ENCODE measurements at places on chromosomes 12 and 14. TPM values are rescaled to one million over a fixed set of nuclear protein-coding genes. Genes with fewer than 3 reads are reported as not detected.

Gene CCDC85C
- 12.4 TPM for total RNA-seq

Gene SLC22A17
- total RNA-seq: 1.1 TPM

Gene ASCL1
- not detected for total RNA-seq

Gene AGAP2
- total RNA-seq: 0.36 TPM

Gene SIX6
- total RNA-seq: not detected

Gene PLEKHH1
- total RNA-seq: 1.1 TPM

Gene ZNF705A
- total RNA-seq: not detected

Gene MANSC4
- total RNA-seq: 0.14 TPM

Gene ACTN1
- 390 TPM for total RNA-seq

Gene GALNT8
- 0.27 TPM for total RNA-seq

Gene NRXN3
- 0.22 TPM for total RNA-seq

Gene TAS2R9
- 0.13 TPM for total RNA-seq

Gene OR6J1
- total RNA-seq: not detected

Gene FAR2
- total RNA-seq: 60.5 TPM

Gene RNASE4
- 7.4 TPM for total RNA-seq

Gene KCNMB4
- total RNA-seq: 1.9 TPM

Gene TPCN1
- total RNA-seq: 12.0 TPM

Gene FOXN4
- total RNA-seq: not detected

Gene CD163
- not detected for total RNA-seq

Gene KRT77
- not detected for total RNA-seq

Gene GLIPR1L2
- 0.07 TPM for total RNA-seq

Gene ARHGEF25
- total RNA-seq: 2.2 TPM

Gene CYP46A1
- under 0.01 TPM for total RNA-seq

Gene NEUROD4
- not detected for total RNA-seq

Gene C12orf50
- total RNA-seq: not detected

Gene KRT78
- total RNA-seq: not detected

Gene DAO
- total RNA-seq: not detected

Gene TMEM19
- 34.6 TPM for total RNA-seq

Gene NPC2
- total RNA-seq: 139 TPM

Gene CLEC1B
- not detected for total RNA-seq

Gene IL22
- total RNA-seq: not detected

Gene POTEM
- not detected for total RNA-seq

Gene OTX2
- total RNA-seq: not detected

Gene IL31
- total RNA-seq: not detected

Gene LRTM2
- not detected for total RNA-seq

Gene DPF3
- 4.4 TPM for total RNA-seq

Gene MAGOHB
- 36.4 TPM for total RNA-seq

Gene DHRS1
- total RNA-seq: 10.9 TPM

Gene CCDC196
- total RNA-seq: not detected

Gene LRRIQ1
- 0.72 TPM for total RNA-seq

Gene TAS2R20
- 8.6 TPM for total RNA-seq

Gene CTSG
- not detected for total RNA-seq

Gene NXPH4
- total RNA-seq: 0.14 TPM

Gene MTA1
- 84.2 TPM for total RNA-seq

Gene PTPN21
- total RNA-seq: 7.5 TPM

Gene ANO2
- 12.6 TPM for total RNA-seq

Gene HCAR2
- total RNA-seq: not detected

All from thoracic aorta endothelial cell (primary cell).